GM04504 (cell line): ENCODE measurements at places on chromosomes 4 and X.

GRCh38 chr4:151768835-151769234 is 8.0 kb upstream of the GATB start:
- no peak for DNase-seq

DNA sequence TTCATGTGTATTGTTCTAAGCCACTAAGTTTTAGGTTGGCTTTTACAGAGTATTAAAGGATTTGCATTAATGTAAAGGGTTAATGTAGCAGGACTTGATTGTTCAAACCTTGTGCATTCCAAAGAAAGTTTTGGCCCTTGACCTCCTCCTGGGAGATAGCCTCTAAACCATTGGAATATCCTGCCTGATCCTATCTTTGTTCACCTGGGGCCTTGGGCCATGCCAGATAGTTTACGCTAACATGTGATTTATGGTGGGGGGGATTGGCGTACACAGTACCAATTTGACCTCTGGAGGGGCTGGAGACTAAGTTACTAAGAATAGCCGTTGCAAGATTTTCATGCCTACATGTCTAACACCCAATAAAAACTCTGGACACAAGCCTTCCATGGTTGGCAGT is 1002.7 kb upstream of the PABPC4L start:
- no peak for DNase-seq

DNA sequence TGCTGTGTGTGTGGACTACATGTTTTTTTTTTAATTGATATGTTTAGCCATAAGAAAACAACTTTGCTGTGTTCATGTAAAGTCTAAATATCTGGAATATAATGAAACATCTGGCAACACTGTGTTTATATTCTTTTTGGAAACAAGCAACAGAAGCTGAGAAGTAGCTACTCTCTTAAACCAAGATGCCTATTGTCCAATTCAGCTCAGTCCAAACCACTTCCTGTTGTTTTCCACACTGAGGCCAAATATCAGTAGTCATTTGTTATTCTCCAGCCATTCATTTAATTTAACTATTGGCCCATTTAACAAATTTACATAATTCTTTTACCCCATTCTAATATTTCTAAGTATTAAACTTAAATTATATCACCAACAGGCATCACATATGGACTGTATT is 903.0 kb upstream of the SLIT2 start:
- no peak for DNase-seq

DNA sequence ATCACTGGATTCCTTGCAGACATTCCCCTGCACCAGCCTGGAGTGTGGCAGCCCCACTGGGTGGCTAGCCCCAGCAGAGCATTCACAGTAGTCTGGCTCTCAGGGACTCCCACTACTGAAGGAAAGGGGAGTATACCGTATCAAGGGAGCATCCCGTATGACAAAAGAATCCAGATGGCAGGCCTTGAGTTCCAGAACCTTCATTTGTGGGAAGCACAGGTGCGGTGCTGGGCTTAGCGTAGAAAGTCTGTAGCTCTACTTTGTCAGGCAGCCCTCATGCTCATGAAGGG is 79.6 kb downstream of the CENPC start:
- DNase-seq: no peak

GRCh38 chr4:13545394-13545808 is 1.1 kb upstream of the NKX3-2 start:
- no peak for DNase-seq

DNA sequence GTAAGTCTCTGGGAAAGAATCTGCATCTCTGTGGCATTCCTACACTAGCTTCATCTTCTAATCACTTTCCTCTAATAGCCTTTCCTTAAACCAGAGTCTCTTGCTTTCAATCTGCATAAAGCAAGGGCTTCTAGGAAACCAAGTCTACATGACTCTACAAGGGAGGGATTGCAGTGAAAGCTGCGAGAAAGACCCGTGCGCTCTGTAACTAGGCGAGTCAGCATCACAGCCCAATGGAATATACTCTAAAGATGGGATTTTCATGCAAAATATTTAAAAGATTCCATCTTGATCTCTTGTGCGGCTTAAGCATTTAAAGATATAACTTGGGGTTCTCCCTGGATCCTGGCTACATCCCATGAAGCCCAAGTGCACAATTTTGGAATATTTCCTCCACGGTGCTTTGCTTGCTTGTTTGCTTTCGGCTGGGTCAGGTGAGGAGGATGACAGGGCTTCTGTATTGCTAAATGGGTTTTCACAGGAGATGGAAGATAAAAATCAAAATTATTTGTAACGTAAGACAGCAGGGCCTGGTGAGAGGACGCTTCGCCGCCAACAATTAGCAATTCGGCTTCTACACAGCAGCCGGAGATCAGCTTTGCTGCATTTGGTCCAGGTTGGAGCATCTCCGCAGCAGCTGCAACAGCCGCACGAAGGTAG is 687 bp upstream of the GRIA2 start:
- DNase-seq: no peak

DNA sequence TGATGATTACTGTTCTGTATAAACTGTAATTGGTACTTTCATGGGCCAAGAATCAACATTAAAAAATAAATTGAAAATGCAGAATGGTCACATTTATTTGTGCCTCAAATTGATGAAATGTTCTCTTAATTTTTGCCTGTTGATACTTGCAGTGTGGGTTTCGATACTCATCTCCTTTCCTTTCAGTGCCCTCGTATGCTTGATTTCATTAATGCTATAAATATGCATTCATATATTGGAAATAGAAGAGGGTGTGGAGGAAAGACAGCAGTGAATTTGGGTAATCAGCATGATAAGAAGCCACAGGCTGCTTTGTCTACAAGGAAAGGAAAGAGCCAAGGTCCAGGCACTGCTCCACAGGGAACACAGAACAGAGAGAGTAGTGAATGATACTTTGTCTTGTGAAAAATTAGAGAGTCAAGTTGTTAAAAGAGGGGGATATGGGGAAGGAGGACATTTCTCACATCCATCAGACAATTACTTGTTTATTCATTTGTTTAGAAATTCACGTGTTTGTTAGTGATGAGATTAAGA is 1.0 kb upstream of the DDX60 start:
- no peak for DNase-seq

GRCh38 chrX:119105826-119106225 is 21.8 kb downstream of the KIAA1210 start:
- DNase-seq: no peak

- no peak for DNase-seq
These were observed 8.7 kb downstream of the PDE6B start for GRCh38 chr4:633976-634598.

DNA sequence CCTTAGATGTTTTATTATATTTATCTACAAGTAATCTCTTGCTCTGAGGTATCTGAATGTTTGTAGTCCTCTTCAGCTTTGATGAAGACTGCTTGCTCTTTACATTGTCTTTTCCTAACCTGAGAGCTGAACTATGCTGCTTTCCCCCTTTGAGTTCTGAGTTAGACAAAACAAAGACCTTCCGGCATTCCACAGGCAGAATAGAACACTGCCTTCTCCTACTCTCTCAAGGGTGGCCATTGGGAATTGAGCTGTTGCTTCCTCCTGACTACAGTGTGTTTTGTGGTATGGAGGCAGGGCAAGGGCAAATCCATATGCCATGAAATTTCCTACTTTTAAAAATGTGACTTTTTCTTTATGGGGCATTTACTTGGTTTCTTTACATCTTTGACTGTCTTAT is 841.0 kb downstream of the FAM133A start:
- DNase-seq: no peak

GRCh38 chr4:118798658-118799057 is 37.3 kb downstream of the SEC24D start:
- DNase-seq: no peak

DNA sequence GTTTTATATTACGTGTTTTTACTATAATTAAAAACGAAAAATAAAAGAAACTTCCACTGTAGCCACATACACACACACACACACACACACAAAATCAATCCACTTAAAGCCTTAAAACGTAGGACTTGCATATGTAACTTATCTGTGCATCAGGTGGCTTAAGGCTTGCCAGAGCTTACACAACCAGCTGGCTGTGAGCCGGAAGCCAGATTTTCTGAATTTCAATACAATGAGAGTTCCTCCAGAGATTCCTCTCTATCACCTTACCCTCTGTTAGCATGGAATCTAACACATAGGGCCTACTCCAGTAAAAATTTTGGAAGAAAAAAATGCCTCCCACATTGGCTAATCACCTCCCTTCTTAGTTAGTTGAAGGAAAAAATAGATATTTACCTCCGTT is 27.9 kb upstream of the SLITRK4 start:
- no peak for DNase-seq

GRCh38 chr4:244471-244870 is 60.8 kb downstream of the ZNF732 start:
- DNase-seq: no peak

DNA sequence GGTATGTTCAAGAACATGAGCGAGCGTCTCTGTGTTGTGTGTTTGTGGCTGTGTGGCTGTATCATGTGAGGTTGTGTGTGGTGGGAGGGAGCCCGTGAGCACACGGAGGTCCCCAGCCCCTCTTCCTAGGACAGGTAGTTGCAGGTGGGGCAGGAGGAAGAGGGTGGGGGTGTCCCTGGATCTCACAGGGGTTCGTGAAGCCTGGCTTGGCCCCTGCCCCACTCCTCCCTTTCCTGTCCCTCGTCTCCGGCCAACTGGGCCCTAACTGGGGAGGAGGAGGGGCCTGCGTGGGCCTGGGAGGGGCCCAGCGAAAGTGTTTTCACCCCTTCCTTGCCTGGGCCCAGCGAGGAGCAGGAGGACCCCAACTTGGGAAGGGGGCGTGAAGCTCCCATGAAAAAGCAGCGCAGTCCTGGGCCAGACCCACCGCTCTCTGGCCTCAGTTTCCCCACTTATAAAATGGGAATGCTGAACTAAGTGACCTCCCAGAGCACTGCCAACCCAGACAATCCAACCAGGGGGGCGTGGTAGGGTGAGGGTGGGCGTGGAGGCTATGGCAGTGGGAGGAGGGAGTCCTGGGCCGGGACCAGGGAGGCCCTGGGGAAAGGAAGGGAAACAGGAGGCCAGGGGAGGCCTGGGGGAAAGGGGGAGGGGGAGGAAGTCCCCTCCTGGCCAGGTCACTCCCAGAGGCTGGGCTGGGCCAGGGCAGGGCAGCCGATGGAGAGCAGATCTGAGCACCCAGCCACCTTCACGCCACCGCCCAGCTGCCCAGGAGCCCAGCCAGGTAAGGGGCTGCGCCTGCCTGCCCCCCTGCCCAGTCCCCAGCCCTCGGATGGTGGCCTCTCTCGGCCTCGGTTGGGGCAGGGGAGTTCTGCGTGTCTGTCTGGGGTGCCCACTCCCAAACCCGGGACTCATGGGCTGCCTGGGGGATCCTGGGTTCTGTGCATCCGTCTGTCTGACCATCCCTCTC is at the start of gene AVPR2:
Gene AVPR2 (plus strand): TSS at position 683 of the 967 bp plus-strand sequence. CDS start 473 bp downstream, outside the sequence.
- DNase-seq: no peak
